ENCODE measurements at places on chromosomes 12 and 14. TPM values are rescaled to one million over a fixed set of nuclear protein-coding genes. Genes with fewer than 3 reads are reported as not detected.
A peak's percentile ranks its signal among the peaks of the same experiment; 100 is the strongest.

REC8 gene
- total RNA-seq = 1.8 TPM

BTG1 gene
- total RNA-seq = 49.9 TPM

DNA sequence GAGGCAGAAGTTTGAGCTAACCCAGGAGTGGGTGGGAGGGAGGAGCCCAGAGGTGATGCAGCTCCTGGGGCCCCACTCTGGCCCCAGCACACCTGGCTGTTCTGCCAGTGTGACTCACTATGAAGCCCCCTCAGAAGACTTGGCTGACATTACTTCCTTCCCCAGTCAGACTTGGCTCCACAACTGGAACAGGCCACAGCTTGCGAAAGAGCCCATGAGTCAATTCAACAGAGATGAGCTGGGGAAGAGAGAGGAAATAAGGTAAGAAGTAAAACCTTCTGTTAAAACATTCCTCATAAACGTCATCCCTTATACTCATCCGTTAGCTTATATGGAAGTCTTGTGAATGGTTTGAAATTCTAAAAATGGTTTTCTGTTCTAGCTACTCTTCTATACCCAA, 245.9 kb downstream of the ADAMTS20 start:
- H3K36me3 ChIP-seq = peaks cover 9% of the 10 kb centered on the region
- peak; percentile 71 for DNase-seq
- H3K27ac ChIP-seq = peak overlapping the region; percentile 60
- H3K4me1 ChIP-seq = peaks cover 61% of the 10 kb centered on the region
- H3K27me3 ChIP-seq = no peaks in the 10 kb centered on the region

GRCh38 chr14:50510157-50510556, 22.2 kb downstream of the MAP4K5 start:
- no peak overlapping the region for H3K27ac ChIP-seq
- H3K4me1 ChIP-seq = peaks cover 34% of the 10 kb centered on the region
- no peaks in the 10 kb centered on the region for H3K27me3 ChIP-seq
- H3K4me3 ChIP-seq = no peak overlapping the region
- no peak for DNase-seq

Measured in HFFc6 (cell line).